Activated CD8-positive, alpha-beta memory T cell treated with anti-CD3 and anti-CD28 coated beads for 48 hours (primary cell): ENCODE measurements at places on chromosomes 16 and 17.

DNA sequence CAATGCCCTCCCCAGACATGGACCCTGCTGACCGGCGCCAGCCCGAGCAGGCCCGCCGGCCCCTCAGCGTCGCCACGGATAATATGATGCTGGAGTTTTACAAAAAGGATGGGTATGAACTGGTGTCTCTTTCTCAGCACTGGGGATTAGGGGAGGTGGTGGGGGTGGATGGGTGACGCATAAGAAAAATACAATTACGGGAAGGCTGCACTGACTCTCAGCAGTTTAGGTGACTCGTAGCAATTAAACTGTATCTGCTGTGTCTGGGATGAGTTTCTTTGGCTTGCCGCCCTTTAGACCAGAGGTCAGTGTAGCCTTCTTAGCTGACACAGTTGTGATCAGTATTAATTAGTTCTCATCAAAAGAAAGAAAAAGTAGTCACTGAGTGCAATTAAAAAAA is 59.0 kb downstream of the ELAC2 start:
- DNase-seq = no peak

GRCh38 chr16:48378276-48378675 is 6.9 kb downstream of the SIAH1 start:
- DNase-seq = no peak

- no peak for DNase-seq
Measured at GRCh38 chr17:57211543-57211942, 44.8 kb upstream of the MSI2 start.

DNA sequence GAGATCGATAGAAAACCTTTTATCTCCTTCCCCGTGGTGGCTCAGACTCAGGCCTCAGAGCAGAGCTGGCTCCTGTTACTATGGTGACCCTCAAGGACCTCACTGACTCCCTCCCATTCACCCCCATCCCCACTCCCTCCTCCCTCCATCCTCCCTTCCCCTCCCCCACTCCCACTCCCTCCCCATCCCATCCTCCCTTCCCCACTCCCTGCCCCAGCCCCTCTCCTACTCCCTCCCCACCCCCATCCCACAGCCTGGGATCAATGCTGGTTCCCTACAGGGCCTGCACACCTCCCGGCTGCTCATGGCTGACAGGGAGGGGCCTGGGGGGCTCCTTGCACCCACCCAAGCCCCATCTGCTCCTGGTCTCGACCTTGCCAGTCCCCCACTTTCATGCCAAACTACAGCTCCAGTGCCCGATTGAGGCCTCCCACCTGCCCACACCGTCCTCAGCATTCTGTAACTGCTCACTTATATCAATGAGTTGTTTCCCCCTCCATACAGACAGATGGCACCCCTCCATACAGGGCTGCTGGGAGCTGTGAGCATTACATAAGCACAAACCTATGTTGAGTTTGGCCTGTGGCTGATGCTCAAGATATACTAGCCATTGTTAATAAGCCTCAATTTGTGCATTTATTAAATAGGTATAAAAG is 11.6 kb upstream of the RAI1 start:
- DNase-seq = no peak
